AG20443 (cell line): ENCODE measurements at places on chromosomes 12 and 14.

- no peak for DNase-seq
Measured at GRCh38 chr12:32089586-32089985, 17.1 kb upstream of the BICD1 start.

- DNase-seq = no peak
Measured at GRCh38 chr14:36021591-36022320, 154.8 kb downstream of the PTCSC3 start.

GRCh38 chr14:103973354-103973753, 31.0 kb upstream of the RD3L start:
- DNase-seq = no peak

DNA sequence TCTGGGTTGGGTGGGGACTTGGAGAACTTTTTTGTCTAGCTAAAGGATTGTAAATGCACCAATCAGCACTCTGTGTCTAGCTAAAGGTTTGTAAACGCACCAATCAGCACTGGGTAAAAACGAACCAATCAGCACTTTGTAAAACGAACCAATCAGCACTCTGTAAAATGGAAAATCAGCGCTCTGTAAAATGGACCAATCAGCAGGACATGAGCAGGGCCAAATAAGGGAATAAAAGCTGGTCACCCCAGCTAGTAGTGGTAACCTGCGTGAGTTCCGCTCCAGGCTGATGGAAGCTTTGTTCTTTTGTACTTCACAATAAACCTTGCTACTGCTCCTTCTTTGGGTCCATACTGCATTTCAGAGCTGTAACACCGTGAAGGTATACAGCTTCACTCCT, 1.7 kb upstream of the ACOT2 start:
- DNase-seq = no peak

- no peak for DNase-seq
Measured at GRCh38 chr12:99253068-99253467, 394.5 kb upstream of the GARIN6 start.

- DNase-seq = no peak
Measured at GRCh38 chr14:50237427-50237826, 6.0 kb upstream of the SOS2 start.

- DNase-seq = no peak
Measured at GRCh38 chr14:78970677-78971076, 800.5 kb downstream of the NRXN3 start.

GRCh38 chr12:39227218-39227617, 215.7 kb downstream of the KIF21A start:
- DNase-seq = no peak
